NCI-H524 treated with DMSO at 0.1 percent for 48 hours (cell line): ENCODE measurements at places on chromosomes 3 and 15.

DNA sequence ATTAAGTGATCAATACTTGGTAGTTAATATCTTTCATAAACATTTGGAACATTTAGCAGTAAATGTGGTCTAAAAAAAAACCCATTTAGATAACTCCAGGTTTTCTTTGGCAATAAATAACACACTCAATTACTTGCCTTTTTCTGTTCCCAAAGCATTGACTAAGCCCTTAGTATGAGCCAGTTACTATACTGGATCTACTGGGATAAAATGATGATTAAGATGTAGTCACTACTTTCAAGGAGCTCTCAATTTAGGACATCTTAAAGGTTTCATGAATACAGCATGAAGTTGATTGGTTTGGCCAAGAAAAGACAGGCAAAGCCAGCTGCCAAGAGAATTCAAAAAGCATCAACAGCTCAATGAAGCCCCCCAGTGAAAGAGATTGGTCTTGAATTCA is 250.9 kb downstream of the EPHA3 start:
- no peak for DNase-seq

DNA sequence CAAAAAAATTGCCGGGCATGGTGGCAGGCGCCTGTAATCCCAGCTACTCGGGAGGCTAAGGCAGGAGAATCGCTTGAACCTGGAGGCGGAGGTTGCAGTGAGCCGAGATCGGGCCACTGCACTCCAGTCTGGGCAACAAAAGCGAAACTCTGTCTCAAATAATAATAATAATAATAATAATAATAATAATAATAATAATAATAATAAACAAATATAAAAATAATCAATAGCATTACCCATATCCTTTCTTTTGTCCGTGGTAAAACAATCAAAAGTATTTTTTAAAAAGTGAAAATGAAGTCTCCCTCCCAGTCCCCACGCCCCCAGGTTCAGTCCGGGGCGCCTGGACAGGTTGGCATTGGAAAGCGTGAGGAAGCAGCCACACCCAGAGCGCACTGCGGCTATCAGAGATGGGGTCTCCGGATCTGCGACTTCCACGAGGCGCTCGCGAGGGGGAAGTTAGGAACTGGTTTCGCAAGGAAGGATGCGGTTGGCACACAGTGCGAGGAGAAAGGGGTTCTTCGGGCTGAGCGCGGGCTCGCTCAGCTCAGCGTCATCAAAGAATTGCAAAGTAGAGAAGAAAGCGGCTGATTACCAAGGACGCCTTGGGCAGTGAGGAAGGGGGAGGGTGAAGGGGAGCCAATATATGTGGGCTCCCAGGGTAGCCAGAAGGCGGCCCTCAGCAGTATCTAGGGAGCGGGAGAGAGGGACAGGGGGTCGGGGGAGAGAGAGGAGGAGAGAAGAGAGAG is 69.5 kb upstream of the EPHB3 start:
- no peak for DNase-seq

GRCh38 chr3:183519891-183520290 is 35.6 kb downstream of the KLHL6 start:
- no peak for DNase-seq

- DNase-seq: no peak
Observed at GRCh38 chr15:80068578-80068977, 9.1 kb downstream of the ZFAND6 start.

- no peak for DNase-seq
Observed at GRCh38 chr3:42853739-42854302, 21.9 kb downstream of the CYP8B1 start.

DNA sequence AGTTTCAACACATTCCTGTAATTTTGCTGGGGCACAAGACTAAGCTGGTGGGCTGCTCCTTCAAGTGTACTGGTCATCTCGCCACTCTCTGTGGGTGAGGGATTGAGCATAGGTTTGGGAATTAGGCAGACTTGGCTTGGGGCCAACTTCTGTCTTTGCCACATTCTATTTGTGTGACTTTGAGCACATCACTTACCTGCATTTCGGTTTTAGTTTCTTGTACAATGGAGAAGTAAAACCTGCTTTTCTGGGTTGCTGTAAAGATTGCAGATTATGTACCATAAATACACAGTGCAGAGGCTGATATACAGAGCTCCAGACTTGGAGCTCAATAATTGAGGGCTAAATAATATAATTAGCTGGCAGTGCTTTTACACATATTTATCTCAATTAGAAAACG is 162.1 kb downstream of the C3orf38 start:
- no peak for DNase-seq

GRCh38 chr3:31748933-31749295 is 216.2 kb downstream of the STT3B start:
- no peak for DNase-seq

GRCh38 chr15:40150163-40150925 is 10.5 kb upstream of the BUB1B start:
- DNase-seq: no peak

DNA sequence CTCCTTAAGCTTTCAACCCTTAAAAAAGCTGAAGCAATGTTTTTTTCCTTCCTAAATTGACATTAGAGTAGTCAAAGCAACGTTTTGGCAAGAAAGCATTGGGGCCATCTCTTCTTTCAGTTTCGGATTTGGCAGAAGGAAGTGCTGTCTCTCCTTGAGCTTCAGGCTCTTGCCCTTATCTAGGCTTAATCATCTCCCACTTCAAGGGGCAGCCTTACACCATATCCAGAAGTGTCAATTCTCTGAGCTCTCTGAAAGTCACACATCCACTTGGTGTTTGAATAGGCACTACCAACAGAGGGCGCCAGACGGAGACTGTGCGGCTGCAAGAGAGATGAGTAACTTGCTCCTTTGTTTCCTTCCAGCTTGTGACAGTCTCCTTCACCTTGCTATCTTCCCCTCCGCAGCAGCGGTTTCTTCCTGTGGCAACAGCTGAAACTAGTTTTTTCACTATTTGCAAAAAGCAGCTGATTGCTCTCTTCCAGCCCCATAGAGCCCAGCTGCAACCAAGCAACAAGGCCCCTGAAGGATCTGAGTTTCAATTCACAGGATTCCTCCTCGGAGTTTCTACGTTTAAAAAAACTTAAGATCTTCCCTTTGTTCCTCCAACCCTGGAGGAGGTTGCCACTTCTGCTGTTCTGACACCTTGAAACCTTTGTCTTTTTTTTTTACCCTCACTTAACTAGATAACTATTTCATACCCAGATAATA is 147.0 kb upstream of the SLCO3A1 start:
- DNase-seq: peak; percentile 44

GRCh38 chr3:18370672-18371071 is 54.5 kb downstream of the SATB1 start:
- peak; percentile 64 for DNase-seq

DNA sequence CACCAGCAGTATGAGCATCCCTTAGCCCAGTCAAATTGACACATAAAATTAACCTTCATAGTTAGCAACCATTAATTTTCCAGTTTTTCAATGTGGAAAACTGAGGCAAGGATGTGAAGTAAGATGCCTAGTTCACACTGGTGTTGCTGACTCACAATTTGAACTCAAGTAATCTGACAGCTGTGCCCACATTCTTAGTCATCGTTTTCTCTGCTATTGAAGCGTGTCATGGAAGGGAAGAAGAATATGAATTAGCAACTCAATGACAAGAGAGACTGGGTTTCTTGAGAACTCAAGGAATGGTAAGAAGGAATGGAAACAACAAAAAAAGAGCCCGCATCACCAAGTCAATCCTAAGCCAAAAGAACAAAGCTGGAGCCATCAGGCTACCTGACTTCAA is 261.4 kb downstream of the EPHA3 start:
- no peak for DNase-seq

GRCh38 chr3:53170325-53171063 is 9.5 kb downstream of the PRKCD start:
- no peak for DNase-seq

DNA sequence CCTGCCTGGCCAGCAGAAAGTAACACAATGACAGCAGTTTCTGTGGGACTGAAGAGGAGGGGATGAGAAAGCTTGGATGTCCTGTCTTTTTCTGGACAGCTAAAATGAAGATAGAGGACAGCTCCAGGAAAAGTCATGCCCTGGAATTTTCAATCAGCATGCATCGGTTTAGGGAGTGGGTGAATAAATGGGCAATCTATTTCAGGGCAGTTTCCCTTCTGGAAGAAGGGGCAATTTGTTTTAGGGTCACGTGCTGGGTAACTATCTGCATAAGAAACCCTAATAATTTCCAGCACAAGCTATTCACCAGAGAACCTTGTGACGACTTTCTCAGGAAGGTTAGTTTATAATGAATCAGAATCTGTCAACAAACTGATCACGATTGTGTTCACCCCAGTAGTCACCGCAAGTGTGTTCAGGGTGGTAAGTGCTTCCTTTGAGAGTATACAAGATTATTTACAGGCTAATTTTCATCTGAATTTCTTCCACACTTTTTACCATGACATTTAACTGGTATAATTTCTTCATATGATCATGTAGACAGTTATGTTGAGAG is 318.0 kb upstream of the GBE1 start:
- no peak for DNase-seq

GRCh38 chr15:80576519-80577090 is 118.5 kb upstream of the ABHD17C start:
- DNase-seq: no peak

- DNase-seq: no peak
Observed at GRCh38 chr3:134956395-134956794, 161.3 kb downstream of the EPHB1 start.

- no peak for DNase-seq
Observed at GRCh38 chr3:196016059-196016458, 65.8 kb downstream of the TFRC start.

- no peak for DNase-seq
Observed at GRCh38 chr3:14552041-14552648, 12.0 kb upstream of the GRIP2 start.

DNA sequence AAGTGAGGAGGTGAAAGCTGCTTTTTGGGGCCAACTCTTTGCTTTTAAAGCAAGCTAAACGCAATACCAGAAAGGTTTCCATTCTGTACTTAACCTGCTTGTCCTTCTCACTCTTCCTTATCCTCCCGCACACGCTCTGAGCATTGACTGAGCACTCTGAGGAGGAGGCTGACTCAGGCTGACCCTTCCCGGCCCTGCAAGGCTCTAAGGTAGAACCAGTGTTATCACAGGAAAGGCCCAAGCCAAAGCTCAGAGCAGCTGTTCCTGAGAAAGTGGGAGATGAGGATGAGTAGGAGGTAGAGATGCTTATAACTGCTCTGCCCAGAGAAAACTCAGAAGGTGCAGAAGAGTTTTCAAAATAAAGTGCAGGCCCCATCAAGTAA is 2.3 kb downstream of the B3GNT5 start:
- DNase-seq: no peak

- DNase-seq: no peak
Observed at GRCh38 chr15:72588096-72588495, 66.4 kb upstream of the GOLGA6B start.

DNA sequence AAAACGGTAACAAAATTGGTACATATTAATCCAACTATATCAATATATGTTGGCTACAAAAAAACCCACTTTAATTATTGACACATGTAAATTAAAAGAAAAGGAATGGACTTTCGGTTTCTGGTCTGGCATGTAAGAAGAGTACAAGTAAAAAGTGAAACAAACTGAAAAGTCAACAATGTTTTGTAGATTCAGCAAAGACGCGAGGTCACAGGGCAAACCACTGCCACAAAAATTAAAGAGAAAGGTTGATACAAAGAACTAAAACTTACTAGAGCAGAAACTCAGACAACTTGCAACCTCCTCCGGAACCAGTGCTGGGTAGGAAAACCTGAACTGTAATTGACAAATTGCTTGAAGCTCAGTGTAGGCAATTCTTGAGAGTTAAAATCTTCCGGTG is 110.6 kb upstream of the ARPP21 start:
- DNase-seq: no peak

DNA sequence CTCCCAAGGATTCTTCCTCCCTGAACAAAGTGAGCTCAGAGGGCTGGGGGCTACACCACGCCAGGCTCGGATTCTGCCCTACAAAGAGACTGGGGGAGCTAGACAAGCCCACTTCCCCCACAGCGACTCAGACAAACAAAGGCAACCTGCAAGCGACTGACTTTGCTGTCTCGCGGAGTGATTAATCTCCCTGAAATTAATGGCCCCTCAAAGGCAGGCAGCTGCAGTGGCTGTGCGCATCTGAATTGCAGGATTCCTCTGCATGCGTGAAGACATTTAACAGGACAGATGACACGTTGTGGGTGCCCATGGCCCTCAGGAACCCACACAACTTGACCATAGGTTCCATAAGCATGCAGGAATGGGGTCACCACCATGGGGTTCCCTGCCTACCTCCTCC is 18.4 kb downstream of the CTXND1 start:
- DNase-seq: no peak

DNA sequence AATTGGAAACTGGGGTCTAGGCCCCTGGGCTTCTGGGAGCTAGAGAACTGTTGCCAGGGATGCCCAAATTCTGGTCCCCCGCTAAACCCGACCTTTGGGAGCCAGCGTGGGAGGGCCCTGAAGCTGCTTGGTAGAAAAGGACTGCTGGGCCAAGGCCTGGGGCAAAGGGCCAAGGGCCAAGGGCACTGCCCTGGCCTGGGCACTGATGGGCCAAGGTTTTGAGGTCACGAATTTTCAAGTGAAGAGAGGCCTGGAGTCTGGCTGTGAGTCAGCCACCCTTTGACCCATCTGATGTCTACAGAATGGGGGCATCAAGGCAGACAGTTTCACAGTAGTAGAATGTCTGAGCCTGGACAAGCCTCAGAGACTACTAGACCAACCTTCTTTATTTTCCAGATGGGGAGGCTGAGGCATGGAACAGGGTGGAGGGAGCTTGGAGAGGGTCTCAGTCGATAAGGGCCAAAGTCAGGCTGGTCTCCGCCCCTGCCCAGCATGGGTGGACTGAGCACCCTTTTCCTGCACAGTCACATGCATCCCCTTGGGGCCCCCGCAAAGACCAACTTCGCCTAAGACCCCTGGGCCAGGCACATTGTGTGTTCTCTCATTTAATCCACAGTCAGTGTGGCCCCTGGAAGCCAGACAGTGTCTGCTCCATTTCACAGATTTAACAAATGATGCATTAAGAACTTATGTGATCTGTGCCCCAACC is 66.3 kb downstream of the ATP2B2 start:
- no peak for DNase-seq

DNA sequence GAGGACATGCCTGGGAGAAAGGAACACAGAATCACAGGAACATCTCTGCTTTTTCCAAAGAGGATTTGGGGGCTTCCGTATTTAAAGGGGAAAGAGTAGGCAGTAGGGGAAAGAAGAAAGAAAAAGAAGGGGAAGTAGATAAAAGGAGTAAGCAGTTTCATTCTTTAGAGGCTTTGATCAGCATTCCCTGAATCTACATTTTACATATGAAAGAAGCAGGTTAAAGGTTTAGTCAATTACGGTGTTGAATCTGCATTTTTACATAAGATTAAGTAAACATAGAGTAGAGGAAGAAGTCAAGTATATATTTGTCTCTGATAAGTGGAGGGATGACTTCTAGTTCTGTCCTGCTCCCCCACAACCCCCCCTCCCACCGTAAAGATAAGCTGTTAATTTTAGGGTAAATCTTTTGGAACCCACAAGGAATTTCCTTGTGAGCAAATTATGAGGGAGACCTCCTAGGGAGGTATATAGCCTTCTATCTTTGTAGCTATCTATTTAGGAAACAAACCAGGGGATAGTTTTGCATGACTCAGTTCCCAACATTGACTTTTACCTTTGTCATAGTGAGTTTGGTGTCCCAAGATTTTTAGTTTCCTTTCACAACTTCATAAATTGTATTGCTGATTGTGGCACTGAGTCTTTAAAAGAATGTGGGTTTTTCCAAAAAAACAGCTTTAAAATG is 8.7 kb upstream of the P2RY12 start:
- no peak for DNase-seq

- no peak for DNase-seq
Observed at GRCh38 chr3:21620511-21621155, 130.4 kb downstream of the ZNF385D start.
